Ammon's horn (tissue), 1 donor: ENCODE measurements at places on chromosomes 5 and 9.

- DNase-seq: no peak
These were observed 253.5 kb downstream of the RAB3C start for GRCh38 chr5:58836351-58836750.

DNA sequence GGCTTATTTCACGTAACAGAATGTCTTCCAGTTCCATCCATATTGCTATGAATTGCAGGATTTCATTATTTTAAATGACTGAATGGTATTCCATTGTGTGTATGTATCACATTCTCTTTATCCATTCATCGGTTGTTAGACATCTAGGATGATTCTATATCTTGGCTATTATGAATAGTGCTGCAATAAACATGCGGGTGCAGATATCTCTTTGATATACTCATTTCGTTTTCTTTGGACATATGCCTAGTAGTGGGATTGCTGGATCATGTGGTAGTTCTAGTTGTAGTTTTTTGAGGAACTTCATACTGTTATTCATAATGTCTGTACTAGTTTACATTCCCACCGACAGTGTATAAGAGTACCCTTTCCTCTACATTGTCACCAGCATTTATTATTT lies 460.5 kb downstream of the MAN2A1 start:
- no peak for DNase-seq

DNA sequence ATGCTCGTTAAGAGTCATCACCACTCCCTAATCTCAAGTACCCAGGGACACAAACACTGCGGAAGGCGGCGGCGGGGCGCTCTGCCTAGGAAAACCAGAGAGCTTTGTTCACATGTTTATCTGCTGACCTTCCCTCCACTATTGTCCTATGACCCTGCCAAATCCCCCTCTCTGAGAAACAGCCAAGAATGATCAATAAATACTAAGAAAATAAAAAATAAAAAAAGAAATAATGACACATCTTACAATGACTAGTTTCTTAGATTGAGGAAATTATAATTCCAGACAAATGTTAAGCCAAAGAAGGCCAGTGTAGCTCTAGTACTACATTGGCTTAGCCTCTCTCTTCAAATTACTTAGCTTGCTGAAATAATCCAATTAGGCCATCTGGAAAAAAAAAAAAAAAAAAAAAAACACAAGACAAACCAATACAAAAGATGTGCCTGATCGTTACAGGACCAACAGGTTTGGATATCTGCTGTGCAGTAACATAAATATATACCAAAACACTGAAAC lies 58.0 kb downstream of the ANXA2R start:
- DNase-seq: no peak

DNA sequence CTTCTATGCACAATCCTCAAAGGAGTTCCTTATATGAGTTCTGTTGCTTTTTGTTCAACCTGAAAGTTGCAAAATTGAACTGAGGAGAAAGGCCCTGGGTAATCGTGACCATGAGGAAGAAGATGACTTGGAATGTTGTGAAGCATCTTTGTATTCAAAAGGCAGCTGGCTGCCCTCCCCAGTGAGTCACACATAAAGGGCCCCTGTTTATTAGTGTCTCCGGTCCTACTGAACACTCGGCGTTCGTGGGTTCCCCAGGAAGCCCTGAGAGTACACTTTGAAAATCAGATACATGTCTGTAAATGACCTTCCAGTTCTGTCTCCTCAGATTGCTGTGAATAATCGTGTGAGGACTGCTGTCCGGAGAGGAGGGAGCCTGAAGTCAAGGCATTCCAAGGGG lies 73.6 kb downstream of the C9orf153 start:
- peak; percentile 17 for DNase-seq

DNA sequence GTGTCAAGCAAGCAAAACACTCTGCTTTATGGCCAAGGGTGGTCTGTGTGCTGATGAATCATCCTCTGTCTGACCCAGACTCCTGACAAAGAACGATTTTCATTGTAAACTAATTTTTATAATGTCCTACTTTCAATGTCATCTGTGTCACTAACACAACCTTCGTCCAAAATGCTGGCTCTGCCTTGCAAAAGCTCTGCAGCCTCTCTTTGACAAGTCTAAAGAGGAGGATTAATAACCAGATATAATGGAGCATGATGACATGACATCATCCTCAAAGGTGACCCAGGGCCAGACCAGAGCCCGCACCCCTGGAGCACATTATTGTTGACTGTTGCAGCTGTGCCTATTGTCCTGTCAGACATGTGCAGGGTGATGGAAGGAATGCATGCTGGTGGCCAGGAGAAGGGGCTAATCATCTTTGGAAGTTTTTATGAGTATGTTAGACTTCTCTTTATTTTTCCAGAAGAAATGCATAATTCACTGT lies 589.4 kb downstream of the NR2F1-AS1 start:
- DNase-seq: no peak

GRCh38 chr5:128681096-128681495 lies 143.1 kb upstream of the FBN2 start:
- no peak for DNase-seq

GRCh38 chr5:140882591-140882899 lies 621 bp downstream of the PCDHA13 start:
- peak; percentile 17 for DNase-seq

DNA sequence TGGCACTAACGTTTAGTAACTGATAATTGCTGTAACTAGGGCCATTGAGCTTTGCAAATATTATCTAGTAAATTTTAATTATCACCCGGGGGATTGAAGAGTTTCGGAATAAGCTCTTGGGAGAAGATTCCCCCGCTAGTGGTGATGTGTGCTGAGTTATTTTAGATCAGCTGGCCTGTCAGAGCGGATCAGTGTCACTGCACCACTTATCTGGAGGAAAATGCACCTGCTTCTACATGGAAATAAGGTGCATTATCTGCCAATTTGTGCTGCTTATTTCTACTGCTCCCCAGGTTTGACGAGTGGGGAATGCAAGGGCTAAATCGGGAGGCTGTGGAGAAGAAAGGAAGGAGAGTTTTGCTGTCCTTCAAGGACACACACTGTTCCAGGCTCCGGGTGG lies 518.6 kb downstream of the TLE4 start:
- no peak for DNase-seq

- DNase-seq: no peak
These were observed 1.1 kb downstream of the SLC31A1 start for GRCh38 chr9:113222482-113222841.

DNA sequence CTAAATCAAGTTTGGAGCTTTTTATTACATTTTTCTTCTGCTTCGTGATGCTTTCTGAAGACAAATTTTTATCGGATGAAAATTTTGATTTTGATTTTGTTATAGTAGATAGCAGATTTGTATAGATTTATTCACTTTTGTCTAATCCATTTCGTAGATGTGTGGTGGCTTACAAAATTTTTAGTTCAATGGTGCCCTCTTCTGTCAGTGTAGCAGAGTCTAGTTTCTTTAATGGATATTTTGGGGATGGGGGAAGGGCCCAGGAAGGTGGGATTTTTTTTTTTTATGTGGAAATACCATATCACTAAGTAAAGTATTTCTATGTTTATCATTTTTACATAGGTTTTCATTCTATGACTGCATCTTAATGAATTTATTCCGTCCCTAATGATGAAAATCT lies 259.9 kb upstream of the TARS1 start:
- DNase-seq: no peak

DNA sequence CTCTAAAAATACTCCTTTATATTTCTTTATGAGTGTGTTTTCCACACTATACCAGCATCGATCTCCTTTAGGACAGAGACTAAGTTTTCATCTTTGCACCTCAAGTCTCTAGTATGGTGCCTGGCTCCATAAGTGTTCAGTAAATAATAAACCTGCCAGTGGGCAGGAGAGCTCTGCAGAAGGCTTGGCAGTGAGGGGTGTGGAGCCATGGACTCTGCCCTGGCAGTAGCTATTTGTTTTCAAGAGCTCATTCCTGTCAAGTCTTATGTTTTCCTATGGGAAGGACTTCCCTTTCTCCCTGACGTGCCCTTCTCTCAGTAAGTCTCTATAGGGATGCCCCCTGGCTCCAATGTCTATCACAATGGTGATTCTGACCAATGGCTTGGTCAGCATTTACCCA lies 252.2 kb downstream of the PIK3R1 start:
- no peak for DNase-seq

DNA sequence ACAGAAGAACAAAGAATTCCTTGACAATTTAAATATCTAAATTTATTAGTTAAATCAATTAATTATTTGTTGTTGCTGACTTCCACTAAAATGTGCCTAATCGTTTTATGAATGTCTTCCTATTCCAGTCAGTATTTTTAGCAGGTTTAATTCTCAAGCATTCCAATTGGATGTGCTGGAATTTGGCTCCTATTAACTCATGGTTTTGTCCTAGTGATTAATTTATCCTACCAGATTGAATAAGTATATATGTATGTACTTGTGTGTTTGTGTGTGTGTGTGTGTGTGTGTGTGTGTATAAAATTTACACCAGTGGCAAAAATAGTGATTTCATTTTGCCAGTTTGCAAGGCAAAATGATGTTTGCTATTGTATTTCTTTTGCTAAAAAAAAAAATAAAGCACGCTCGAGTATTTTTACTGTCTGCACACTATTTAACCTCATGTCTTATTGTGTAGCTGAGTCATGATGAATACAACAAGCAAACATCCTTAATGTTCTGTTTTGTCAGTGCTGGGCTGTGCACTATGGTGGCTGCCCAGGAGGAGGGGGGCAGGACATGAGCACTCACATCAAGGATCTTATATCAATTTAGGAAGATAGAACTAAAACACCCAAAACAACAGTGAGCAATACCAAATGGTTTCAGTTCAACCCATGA lies 375.5 kb downstream of the PDE4D start:
- no peak for DNase-seq

DNA sequence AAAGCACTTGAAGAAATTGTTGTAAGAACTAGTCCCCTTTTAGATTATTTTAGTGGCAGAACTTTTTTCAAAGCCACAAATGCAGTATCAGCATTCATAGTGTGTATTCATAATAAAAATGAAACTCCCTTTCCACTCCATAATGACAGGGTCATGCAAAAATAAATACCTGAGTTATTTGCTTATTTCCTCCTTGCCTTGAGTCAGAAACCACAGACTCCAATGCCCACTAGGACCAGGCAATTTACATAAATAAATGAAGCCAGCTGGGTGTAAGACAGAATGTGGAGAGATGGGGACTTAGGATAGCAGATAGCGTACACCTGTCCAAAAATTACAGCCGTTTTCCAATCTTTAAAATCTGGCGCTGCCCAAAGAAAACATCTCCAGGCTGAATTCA lies 417.8 kb downstream of the TMEM161B start:
- no peak for DNase-seq

DNA sequence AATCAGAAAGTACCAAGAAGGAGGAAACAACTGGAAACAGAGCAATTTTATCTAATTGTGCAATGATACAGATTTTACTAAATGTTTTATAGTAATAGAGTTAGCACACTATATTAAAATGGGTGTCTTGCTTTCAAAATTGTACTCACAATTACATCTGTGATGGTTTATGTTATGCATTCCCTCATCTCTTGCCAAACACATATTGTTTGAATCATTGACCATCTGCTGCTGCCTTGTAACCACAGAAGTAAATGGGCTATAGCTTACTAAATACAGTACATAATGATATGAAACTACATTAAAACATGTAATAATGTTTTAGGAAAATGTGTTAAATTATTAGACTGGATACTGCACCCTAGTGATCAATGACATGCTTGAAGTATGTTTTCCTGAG lies 158.1 kb downstream of the SLC25A46 start:
- DNase-seq: no peak

- peak; percentile 10 for DNase-seq
These were observed 44.8 kb upstream of the BNC2 start for GRCh38 chr9:16915126-16915831.

DNA sequence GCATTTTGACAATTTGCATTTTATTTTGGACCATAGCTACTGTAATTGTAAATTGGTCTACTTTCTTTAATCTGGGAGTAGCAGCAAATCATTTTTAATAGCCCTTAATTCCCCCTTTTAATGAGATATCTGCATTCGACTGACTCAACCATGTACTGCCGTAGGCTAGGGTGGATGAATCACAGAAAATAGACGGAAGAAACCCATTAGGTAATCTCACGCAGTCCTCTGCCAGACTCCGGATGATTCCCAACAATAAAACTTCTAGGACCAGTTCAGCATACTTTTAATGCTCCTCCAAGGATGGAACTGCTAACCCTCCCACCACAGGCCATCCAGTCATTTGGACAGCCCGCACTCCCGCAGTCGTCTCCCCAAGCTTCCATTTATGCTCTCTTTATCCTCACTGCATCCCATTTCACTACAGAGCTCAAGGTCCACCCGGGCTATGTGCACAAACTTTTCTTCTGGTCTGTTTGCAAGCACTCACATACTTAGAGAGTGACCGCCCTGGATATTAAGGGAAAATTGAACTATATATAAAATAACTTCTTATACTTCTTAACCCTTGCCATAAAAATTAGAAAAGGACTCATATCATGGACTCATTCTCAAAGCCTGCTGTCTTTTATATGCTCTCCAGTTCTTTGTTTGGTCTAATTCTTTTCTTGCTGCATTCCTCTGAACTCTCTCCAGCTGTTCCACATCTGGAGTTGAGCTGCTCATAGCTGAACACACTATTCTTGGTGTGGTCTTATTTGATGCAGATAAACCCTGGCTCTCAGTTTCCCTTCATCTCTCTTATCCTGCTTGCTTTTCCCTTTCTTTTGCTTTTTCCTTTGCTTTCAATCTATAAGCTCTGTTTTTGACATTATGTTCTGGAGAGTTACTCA lies 326.6 kb downstream of the ARL15 start:
- no peak for DNase-seq
